ENCODE measurements at places on chromosomes 5 and 9. TPM values are rescaled to one million over a fixed set of nuclear protein-coding genes. Genes with fewer than 3 reads are reported as not detected.

DNA sequence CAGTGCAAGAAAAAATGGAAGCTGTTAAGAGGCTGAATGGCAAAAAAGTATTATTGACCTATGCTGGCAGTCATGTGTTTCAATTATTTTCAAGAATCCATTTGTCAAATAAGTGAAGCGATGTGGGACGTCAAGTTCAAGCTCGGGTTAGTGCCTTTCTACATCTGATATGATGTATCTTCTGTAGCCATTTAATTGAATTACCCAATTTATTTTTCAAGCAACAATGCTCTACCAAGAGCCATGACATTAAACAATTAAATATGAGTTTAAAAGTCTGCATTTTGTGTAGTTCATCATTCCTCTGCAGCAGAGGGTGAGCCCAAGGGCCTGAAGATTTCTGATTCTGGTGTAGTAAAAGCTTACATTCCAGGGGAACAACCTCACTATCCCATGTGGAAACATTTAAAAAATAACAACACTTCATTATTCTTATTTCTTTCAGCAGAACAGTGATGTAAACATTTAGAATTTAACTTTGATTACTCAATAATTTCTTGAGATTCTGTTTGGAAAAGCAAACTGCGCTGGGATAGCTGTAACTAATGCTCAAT is 619.7 kb upstream of the ARRDC3 start:
- DNase-seq, result no peak
- H3K4me1 ChIP-seq, result peaks cover 4% of the 10 kb centered on the region
- H3K4me3 ChIP-seq, result no peak overlapping the region
- no peaks in the 10 kb centered on the region for H3K36me3 ChIP-seq
- no peaks in the 10 kb centered on the region for H3K27me3 ChIP-seq

SLC34A3 gene
- polyA plus RNA-seq, result not detected

- H3K27ac ChIP-seq, result no peak overlapping the region
- no peak overlapping the region for H3K4me3 ChIP-seq
- no peaks in the 10 kb centered on the region for H3K36me3 ChIP-seq
- 0 out of 2 replicates have a peak, but pooled peaks cover 7% of the 10 kb centered on the region for H3K4me1 ChIP-seq
- H3K27me3 ChIP-seq, result no peaks in the 10 kb centered on the region
These were observed 309.7 kb downstream of the TLE1 start for GRCh38 chr9:81379655-81380054.

LRRC14B gene
- not detected for polyA plus RNA-seq

DROSHA gene
- 87.8 TPM for polyA plus RNA-seq

DNA sequence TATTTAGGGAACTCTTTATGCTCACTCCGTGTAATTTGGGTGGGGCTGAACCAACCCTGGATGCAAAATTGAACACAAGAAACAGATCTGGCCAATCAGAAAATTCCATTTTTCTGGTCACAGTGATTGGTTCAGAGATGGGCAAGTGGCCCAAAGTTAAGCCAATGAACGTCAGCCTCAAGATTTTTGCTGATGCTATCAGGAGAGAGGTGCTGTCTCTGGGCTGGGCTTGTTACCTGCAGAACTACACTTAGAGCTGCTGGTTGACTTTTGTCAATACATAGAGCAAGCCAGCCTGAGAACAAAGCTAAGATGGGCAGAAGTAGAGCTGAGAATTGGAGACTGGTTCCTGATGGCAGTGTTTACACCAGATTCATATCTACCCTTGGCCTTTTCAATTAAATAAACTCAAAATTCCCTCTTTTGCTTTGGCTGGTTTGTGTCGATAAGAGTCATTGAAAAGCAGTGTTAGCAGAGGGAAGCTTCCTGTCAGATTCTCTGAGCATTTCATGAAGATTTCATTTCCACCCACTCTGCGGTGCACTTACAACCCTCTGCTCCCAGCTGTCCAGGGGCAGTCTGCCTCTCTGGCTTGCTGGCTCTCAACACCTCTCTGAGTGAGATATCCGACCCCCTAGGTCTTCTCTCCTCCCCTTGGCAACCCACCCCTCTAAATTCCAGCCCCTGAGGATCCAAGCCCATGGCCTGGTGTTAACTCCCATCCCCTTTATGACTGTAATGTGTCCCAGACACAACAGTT is 64.5 kb upstream of the PPARGC1B start:
- H3K4me3 ChIP-seq, result no peak overlapping the region
- no peak for DNase-seq
- no peaks in the 10 kb centered on the region for H3K27me3 ChIP-seq
- H3K4me1 ChIP-seq, result no peaks in the 10 kb centered on the region
- H3K36me3 ChIP-seq, result no peaks in the 10 kb centered on the region

DNA sequence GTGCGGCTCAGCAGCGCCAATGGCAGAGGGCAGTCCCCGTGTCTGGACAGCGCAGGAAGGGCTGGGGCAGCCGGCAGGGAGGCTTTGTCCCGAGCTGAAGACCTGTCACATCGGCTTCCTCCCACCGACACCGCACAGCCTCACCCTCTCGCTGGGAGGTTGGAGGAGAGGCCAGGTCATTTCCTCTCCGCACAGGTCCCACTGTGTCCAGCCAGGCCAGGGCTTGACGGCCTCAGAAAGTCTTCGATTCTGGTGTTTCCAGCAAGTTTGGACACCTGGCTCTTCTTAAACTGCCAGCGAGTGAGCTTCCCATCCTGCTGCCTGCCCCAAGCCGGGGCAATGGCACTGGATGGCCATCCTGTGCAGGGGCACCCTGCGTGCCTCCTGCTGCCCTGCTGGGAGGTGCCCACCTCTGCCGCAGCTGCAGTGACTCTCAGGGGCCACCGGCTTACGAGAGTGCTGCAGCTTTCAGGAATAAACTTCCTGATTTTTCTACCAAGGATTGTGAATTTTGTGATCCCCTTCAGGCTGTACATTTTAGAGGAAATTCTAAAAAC is 33.9 kb downstream of the AHRR start:
- no peak overlapping the region for H3K27ac ChIP-seq
- DNase-seq, result no peak
- H3K27me3 ChIP-seq, result no peaks in the 10 kb centered on the region
- H3K4me1 ChIP-seq, result no peaks in the 10 kb centered on the region

DNA sequence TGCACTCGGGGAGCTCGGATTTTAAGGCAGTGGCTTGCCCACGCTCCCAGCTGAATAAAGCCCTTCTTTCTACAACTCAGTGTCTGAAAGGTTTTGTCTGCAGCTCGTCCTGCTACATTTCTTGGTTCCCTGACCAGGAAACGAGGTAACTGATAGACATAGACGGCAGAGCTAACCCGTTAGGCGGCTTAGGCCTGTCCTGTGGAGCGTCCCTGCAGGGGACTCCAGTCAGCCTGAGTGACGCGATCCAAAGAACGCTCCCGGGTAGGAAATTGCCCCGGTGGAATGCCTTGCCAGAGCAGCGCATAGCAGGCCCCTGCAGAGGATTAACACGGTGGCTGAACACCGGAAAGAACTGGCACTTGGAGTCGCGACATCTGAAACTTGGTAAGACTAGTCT is 1.8 kb upstream of the SELENOP start:
- no peaks in the 10 kb centered on the region for H3K36me3 ChIP-seq
- H3K4me3 ChIP-seq, result no peak overlapping the region
- H3K4me1 ChIP-seq, result peaks cover 26% of the 10 kb centered on the region
- no peaks in the 10 kb centered on the region for H3K27me3 ChIP-seq

LECT2 gene
- 0.45 TPM for polyA plus RNA-seq
